ENCODE measurements at places on chromosomes 5 and 9.

DNA sequence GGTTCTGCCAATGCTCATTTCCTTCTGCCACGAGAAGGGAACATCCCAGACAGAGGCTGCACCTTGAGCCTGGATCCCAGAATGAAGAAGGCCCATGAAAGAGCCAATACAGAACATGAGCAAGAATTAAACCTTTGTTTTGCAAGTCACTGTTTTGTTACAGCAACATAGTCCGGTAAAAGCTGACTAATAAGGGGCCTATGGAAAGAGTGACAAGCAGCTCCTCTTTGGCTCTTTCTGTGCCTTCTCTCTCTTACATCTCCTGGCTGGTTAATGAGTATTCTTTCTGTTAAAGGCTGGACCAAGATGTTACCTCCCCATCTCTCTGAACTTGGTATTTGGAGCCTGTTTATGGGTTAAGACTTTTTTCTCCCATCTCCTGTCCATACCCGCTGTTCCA, 10.8 kb downstream of the GFRA3 start:
- DNase-seq = no peak

DNA sequence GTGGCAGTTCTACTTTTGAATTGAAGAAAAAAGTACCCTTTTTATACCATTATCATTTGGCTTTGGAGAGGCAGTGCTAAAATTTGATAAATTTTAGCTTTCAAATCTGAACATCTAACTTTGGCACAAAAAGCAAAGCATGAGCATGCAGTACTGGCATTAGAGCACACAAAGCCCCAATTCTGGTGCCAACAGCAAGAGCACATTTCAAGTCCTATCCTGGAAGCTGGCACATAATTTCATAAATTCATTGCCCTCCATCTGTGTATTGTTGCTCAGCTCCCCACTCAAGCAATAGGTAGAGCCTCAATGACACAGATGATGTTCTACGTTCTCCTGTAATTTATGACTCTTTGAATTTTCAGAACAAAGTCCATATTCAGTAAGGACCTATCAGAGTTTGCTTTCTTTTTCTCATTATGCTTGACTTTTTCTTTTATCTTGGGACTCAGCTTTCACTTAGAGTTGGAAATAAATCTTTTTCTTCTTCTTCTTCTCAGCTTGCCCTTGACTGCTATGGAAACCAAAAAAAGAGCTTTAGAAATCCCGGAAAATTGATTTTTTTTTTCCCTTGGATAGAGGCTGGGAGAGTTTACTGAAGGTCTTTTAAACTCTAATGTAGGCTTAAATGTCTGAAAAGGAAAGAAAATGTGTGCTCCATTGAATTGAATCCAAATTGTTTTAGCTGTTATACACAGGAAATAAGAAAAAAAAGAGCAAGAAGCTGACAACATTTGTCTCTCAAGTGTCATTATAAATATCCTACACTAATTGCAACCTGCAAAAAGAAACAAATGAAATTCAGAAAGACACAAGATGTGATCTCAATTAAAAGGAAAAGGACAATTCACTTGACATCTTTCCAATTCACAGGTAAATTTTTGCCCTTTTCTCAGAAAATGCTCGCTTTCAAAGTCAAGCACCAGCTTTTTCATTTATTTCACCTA, 380.8 kb upstream of the CDH18 start:
- DNase-seq = no peak

DNA sequence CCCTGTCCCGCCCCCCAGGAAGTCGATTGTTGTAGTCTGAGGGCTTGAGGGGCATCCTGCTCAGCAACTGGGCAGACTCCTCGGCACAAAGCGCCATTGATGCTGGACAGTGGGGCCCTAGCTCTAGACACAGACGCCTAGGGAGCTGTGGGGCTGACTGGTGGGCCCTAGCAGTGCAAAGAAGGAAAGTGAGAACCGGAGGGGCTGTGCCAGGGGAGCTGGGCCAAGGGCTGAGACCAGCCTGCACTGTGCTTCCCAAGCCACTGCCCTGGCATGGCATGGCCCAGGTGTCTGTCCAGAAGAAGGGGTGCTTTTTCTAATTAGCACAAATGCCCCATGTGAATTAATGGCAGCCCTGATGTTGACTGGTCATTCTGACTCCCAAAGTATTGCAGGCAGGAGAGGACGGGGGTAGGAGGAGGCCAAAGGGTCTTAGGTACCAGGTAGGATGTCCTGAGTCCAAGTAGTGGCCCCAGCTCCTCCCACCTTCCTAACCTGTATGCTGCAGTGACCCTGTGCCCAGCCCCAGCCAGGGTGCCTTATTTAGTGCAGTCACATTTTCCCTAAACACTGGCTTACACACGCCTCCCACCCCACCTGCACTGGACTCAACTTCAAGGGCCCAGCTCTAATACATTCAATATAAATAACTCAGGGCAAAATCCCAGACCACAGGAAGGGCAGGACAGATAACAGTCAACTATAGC, 15.9 kb downstream of the TCF7 start:
- DNase-seq = no peak

- DNase-seq = no peak
These were observed 23.1 kb upstream of the AKNA start for GRCh38 chr9:114410910-114411309.

DNA sequence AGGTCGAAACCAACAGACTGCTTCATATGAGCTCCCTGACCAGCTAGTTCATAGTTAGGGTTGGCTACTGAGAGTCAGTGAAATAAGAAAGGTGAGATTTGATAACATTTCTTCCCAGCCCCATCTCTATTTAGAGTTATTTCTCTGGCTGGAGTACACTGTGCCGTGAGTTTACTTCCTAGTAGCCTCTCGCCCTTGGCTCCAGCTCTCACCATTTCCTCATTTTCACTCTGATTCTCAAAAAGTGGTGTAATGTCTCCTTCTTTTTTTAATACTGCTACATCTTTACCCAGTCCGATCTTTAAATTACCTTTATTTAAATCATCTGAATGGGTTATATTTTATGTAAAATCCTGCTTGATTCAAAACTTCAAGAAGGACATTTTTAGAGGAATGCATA, 100.4 kb upstream of the FAM174A start:
- no peak for DNase-seq

DNA sequence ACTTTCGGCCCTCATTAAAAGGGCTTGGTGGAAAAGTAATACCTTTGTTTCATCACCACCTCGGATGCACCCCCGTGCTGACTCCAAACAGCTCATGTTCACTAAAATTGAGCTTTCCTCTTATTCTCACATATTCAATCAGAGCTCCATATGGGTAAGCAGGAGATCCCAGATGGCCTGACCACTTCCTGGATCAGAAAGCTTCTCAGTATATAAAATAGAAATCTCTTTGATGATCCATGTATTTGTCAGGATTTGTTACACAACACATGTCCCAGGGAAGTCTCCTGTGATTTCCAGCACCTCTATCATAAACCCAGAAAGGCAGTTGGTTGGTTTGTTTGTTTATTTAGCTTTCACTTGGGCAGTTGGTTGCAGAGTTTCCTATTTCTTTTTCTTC, 402.0 kb downstream of the MLLT3 start:
- DNase-seq = no peak

GRCh38 chr5:35087991-35088390, 40.2 kb upstream of the AGXT2 start:
- DNase-seq = no peak

GRCh38 chr9:88965473-88965872, 25.8 kb upstream of the S1PR3 start:
- no peak for DNase-seq

DNA sequence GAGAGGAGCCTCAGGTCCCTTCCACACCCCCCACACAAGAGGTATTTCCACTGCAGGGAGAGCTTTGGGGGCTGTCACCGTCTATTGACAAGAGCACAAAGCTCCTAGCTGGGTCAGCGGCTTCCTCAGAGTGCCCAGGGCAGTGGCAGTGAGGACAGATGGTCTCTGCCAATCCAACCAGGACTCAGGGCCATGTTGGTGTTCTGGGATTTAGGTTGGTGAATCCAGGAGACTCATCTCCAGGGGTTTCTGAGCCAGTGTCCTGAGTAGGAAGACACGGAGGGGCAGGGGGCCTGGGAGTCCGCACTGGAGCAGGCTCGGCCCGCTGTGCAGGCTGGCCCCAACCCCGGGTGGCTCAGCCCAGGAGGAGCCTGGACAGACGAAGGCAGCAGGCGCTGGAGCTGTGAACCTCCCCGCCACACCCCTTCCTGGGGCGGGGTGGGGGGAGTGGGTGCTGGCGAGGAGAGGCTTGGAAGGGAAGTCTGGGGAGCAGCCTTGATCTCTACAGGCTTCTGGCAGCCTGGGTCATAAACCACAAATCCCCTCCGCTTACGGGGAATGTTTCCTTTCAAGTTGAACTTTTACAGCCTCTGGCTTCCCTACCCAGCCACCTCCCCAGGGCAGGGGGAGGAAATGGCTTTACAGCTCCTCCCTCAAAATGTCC, 19.6 kb downstream of the CRB2 start:
- DNase-seq = no peak

- no peak for DNase-seq
These were observed 35.6 kb upstream of the ATP6V1G1 start for GRCh38 chr9:114551750-114552685.

- no peak for DNase-seq
These were observed 19.7 kb downstream of the GLRA1 start for GRCh38 chr5:151904909-151905308.

- no peak for DNase-seq
These were observed 74.7 kb upstream of the IFNE start for GRCh38 chr9:21556581-21557427.

- DNase-seq = no peak
These were observed 217.2 kb upstream of the DAPK1 start for GRCh38 chr9:87280421-87280820.

DNA sequence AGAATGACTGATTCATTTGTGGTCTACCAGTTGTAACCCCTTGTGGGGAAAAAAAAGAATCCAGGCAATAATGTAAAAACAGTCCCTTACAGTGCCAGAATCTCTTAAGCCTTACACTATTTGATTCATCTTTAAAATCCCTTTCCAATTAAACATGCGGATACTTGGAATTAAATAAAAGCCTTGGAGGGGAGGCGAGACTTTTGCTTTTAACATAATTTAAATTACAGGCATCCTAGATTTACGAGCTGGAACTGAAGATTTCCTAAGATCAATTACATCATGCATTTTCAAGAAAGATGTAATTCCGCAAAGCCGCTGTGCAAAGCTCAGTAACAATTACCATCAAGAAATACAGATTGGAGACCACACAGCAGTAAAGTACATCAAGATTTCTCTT, 370.2 kb downstream of the MTRR start:
- no peak for DNase-seq

DNA sequence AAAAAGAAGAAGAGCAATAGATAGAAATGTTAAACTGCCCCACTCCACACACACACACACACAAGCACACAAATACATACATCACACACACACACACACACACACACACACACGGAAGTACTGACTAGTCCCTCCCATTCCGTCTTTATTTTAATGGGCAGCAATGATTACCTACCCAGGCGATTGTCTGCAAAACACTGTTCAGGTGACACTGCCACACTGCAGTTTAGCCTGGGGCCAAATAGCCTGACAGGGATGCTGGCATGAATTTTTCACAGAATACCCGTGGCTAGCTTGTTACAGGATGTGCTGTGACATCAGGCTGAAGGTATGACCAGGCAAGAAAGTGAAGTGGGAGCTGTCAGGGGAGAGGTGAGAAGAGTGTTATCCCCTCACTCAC, 86.9 kb downstream of the FRMD3 start:
- no peak for DNase-seq

GRCh38 chr5:176822793-176823481, 12.6 kb downstream of the UNC5A start:
- no peak for DNase-seq

DNA sequence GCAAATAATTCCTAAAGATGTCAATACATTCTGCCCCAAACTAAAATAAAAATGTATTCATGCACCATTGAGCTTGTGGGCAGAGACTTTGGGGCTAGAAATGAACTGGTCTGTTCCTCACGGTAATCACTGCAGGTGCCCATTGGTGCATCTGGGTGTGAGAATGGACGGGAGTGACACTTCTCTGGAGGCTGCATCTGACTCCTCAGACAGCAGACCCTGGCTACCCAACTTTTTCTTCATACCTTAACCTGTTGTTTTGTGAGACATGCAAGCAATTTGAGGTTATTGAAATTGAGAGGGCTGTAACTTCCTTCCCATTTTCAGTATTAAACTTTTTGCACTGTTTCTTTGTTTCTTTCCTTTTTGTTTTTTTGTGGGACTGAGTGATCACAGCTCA, 333.4 kb downstream of the ICE1 start:
- no peak for DNase-seq

GRCh38 chr9:123656565-123656964, 273.4 kb downstream of the DENND1A start:
- no peak for DNase-seq

- DNase-seq = no peak
These were observed 24.1 kb downstream of the UBE2QL1 start for GRCh38 chr5:6472792-6473191.

- no peak for DNase-seq
These were observed 19.2 kb upstream of the TXNDC8 start for GRCh38 chr9:110356639-110357395.

- no peak for DNase-seq
These were observed 5.4 kb upstream of the SLC1A3 start for GRCh38 chr5:36600917-36601527.

GRCh38 chr5:132342291-132343180, 27.0 kb upstream of the SLC22A5 start:
- no peak for DNase-seq

GRCh38 chr9:72210522-72210921, 61.3 kb downstream of the GDA start:
- DNase-seq = no peak

GRCh38 chr9:83537331-83538171, 650 bp downstream of the FRMD3 start:
- no peak for DNase-seq

DNA sequence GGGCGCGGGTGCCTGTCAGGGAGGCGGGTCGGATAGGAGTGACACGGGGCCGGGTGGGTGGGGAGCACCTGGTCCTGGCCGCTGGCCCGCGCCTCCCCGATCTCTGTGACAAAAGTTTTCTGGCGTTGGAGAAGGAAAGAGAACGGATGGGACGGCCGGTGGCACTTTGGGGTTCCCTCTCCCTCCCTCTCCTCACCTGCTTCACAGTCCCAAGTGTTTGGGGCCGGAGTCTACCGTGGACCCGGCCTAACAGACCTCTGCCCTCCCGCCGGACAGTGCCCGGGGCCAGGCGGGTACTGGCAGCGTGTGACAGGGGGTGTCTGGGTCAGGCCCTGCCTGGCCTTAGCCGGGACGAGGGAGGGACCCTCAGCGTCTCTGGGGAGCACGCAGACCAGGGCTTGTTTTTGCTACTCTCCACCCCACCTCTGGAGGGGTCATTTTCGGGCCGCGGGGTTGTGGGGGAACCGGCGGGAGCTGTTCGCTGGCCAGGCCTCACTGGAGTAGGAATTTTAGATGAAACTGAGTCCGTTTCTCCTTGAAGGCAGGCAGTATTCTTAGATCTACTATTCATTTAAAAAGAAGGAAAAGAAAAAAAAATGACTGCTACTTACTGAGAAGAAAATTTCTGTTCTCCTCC, 1.7 kb downstream of the PRDM6 start:
- no peak for DNase-seq

DNA sequence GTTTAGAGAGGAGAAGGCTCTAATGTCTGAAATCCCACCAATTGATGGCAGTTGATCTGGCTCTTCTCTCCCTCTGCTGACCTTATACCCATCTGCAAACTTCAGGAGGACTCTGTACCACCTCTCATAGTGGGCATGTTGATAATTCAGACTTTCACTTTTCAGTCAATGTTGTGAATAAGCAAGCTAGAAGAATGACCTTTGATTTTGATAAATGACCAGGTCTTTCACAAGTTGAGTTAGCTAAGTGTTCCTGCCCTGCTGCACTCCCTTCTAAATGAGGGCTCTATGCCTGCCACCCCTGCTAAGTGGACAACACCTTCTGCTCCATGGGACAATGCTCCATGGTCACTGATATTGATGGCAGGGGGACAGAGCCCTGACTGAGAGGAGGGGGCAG, 74.7 kb downstream of the SPRY4 start:
- no peak for DNase-seq

Measured in GM10248 (cell line).